ENCODE measurements at places on chromosomes 7 and 10.

DNA sequence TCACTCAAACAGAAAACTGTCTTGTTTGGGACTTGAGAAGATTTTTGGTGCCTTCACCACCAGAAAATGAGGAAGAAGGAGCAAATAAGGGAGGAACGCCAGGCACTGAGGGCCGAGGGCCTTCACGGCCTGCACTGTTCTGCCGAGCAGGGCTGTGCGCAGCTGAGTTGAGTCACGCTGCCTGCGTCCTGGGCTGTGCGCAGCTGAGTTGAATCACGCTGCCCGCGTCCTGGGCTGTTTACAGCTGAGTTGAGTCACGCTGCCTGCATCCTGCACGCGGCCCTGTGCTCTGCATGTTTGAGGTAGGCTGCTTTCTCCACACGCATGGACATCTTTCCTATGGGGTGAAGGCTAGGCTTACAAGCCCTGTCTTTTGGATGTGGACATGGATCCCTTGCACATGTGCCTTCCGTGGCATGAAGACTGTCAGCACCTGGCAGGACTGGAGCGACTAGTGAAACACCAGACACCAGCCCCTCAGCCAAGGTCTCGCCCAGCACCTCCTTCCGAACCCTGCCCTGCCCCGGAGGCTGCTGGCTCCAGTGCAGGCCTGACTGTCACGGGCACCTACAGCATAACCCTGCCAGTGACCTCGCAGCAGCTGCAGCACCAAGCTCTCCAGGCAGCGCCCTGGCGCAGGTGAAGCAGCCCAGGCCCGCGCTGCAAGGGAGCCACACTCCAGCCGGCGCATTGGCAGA is 96.7 kb downstream of the HTR5A start:
- no peak for DNase-seq

GRCh38 chr10:69317175-69317604 is 38.9 kb downstream of the HK1 start:
- DNase-seq: no peak

GRCh38 chr7:80410081-80410480 is 101.8 kb downstream of the GNAT3 start:
- DNase-seq: no peak

GRCh38 chr7:46725838-46726237 is 804.8 kb upstream of the IGFBP3 start:
- no peak for DNase-seq

GRCh38 chr7:2521341-2521745 is 1.8 kb downstream of the LFNG start:
- DNase-seq: no peak

- peak; percentile 23 for DNase-seq
Measured at GRCh38 chr10:99232360-99232999, 3.2 kb downstream of the HPSE2 start.

GRCh38 chr10:114541797-114542160 is 116.3 kb downstream of the ABLIM1 start:
- DNase-seq: no peak

- no peak for DNase-seq
Measured at GRCh38 chr7:85521108-85521694, 334.3 kb upstream of the SEMA3D start.

GRCh38 chr7:127732306-127732705 is 80.3 kb downstream of the SND1 start:
- no peak for DNase-seq

GRCh38 chr10:51879238-51879637 is 179.8 kb upstream of the CSTF2T start:
- DNase-seq: peak; percentile 31

GRCh38 chr10:34768972-34769330 is 46.1 kb downstream of the PARD3 start:
- DNase-seq: no peak

GRCh38 chr7:18648849-18649758 is 153.6 kb downstream of the HDAC9 start:
- DNase-seq: no peak

GRCh38 chr7:49151146-49151545 is 226.8 kb downstream of the CDC14C start:
- DNase-seq: no peak

DNA sequence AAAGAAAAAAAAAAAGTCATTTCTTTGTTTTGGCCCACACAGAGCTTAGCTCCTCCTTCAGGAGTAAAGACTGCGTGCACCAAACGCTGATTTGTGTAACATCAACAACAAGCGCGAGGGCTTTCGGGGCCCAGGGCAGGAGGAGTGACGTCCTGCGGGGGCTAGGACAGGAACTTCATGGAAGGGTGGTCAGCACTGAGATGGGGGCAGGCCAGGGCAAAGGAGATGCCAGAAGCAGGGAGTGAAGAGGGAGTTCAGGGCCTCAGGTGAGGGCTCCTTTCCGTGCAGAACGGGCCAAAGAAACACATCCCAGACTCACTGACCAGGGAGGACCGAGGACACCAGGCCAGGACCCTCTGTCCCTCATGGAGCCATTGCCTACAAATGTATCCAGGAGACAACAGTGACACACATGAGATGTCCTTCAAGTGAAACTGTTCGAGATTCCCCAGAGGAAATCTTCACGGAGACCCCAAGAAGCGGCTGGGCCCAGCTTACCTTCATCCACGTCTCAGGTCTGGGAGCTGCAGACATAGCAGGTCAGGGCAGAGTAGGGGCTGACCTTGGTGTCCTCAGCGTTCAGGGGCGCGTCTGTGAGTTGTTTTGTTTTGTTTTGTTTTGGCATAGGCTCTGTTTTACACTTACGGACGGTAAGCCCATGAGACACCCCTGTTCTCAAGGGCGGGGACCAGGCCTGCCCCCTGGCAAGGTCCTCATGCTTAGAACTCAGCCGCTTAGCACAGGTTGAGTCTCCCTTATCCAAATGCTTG is 30.4 kb upstream of the SHH start:
- DNase-seq: no peak

DNA sequence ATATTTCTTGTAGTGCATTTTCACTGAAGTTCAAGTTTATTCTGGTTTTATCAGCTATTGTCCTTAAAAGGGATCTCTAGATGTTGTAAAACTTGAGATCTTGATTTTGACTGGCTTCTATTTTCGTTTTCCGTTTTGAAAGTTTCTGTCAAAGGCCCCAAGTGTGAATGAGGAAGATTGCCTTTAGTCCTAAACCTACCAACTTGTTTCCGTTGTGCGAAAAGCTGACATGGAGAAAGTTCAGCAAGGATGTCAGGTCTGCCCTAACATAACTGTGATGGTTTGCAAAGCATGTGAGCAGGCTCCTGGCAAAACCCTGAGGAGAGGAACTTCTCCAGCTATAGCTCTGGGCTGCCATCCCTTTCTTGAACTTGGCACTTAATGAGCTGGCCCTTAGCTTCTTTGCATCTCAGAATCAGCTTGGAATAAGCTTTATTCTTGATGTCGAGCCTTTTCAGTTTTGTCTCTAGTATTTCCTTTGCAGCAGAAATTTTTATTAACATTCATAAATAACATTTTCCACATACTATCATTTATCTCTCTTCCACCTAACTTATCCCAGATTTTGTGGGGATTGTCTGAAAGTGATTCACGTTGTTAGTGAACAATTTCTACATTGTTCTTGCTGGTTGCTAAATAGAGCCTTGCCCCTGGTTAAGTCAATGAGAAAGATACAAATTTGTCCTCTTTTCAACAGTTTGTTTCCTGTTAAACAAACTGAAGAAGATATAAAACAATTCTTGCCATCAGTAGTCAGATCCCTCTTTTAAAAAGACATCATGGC is 559.4 kb downstream of the SUGCT start:
- DNase-seq: no peak

DNA sequence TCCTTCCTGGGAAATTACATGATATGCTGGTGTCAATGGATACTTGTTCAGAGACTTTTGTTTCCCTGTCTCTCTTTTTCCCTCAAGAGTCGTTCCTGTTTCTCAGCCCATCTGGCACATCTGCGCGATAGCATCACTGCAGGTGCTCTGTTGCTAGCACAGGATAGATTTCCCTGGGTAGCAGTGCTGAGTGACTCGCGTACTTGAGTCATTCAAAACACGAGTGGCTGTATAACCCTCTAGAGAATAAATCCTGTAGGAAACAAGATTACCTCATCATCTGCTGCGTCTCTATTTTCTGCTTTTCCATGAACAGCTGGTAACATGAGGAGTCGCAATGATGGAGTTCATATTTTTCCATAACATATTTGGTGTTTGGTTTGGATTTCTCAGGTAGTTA is 452.0 kb upstream of the FZD8 start:
- DNase-seq: peak; percentile 71

DNA sequence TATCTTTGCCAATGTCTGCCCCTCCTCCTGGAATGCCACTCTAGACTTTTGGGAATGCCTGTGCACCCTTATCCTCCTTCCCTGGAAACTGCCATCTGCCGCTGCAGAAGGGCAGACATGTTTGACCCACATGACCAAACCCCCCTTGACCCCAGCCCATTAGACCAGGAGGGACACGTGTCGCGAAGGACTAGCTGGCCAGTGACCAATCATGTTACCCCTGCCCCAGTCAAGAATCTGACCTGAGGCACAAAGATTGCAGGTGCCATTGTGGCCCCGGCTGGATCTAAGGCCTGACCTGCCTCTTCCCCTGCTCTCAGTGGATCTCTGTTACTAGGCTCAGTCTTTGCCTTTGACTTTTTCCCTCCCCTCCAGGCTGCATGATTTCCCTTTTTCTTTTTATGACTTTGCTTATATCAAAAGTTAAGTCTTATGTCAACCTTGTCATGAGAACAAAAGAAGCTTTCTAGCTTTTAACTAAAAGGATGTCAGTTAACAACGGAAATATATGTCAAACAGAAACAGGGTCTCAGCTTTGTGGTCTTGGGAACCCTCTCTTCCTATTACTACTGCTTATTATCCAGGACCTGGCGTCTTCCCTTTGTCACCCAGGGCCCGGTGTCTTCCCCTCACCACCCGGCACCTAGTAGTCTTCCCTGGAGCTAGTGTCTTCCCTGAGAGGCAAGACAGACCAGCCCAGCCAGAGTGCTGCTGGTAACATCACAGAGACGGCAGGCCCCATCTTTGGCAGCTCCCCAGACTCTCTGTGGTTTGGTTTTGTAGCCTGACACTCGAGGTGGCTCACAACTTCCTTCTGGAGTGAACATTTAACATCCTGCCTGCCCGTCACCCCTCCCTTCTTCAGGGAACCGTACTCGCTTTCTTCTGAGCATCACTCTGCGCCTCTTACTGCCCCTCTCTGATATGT is 24.4 kb upstream of the PPIF start:
- peak; percentile 85 for DNase-seq
